Pancreas (tissue), 10 donors: ENCODE measurements at places on chromosomes 5 and 9. TPM values are rescaled to one million over a fixed set of nuclear protein-coding genes. Genes with fewer than 3 reads are reported as not detected.
A peak's percentile ranks its signal among the peaks of the same experiment; 100 is the strongest.

DNA sequence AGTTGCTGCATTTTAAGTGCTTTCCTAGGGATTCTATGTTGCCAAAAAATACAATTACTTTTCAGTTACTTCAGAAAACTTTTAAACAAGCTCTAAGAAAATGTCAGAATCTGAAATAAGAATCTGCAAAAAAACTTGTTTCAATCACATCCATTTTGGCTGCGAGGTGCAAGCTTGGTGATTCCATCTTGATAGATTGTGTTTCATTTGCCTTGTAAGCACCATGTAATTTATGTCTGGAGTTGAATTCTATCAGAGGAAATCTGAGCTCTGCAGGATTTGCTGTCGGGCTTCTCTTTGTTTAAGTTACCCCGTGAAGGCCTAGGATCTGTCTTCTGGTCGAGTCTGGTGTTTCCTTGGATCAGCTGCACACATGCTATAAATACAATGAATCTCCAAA is 40.4 kb upstream of the MAN2A1 start:
- DNase-seq, result no peak

DNA sequence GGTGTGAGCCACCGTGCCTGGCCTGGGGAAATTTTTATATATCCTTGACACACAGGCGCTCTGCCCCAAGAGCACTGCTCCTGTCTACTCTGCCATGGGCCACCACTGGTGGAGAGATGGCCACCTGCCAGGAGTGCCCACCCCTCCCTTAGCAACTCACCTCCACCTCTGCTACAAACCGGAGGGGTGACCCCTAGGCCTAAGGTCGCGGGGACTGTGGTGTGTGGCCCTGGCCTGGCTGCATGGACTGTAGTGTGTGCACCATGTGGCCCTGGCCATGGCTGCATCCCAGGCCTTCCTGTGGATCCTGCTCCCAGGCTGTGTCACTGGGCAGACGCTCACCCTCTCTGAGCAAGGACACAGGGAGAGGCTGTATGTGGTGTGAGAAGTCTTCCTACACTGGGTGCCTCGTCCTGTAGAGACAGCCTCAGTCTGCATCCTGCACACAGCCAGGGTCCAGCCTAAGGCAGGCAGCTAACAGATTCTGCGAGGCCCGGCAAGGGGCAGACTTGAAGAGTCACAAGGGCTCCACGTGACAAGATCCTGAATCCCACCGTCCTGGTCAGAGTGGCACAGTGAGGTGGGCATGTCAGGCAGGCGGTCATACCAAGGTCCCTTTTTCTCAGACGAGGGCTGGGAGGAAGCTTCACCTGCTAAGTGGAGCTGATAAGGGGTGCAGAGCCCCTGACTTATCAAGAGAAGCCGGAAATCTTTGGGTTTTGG is 10.3 kb downstream of the NINJ1 start:
- peak; percentile 51 for DNase-seq

- DNase-seq, result no peak
Observed at GRCh38 chr5:178520851-178521250, 69.3 kb downstream of the COL23A1 start.

DNA sequence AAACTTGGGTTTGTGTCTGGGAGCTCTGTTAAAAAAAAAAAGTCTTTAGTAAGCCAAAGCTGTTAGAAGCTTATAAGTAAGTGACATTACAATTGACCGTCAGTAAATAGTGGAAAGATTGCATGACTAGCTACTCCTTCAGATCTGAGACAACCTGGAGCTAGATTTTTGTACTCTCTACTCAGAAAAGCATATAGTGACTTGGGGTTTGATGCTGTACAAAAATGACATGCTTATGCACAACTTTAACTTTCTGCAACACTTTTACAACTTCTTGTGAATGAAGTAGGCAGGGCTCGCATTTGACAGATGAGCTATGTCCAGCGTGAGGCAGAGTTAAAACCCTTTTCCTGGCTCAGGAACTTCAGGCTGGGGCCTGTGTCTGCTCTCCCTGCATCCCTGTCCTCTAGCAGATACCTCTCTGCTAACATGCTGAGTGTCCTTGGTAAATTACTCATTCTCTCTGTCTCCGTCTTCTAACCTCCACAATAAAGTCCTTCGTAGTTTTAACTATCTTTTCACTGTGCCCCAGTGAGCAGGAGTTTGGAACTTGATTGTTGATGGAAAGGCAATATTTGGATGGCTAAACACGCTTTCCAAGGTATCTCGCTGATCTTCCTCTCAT is 471 bp upstream of the GHR start:
- DNase-seq, result no peak

DNA sequence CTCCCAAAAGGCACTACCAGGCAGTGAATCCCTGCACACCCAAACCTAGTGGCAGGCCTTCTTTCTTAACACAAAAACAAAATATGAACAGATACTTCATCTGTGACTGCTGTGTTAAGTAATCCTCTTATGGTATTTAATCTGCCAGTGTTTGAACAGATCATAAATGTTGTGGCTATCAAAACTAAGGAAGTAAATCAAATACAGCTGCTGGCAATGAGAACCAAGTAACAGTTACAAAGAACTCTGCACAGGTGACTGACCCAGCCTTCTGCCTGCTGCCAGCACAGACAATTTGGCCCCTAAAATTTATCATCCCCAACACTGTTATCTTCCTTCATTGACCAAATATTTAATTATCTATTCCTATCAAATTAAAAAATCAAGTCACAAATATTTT is 78.0 kb downstream of the GNAQ start:
- DNase-seq, result no peak

- no peak for DNase-seq
Observed at GRCh38 chr5:11611011-11611410, 293.2 kb downstream of the CTNND2 start.

DNA sequence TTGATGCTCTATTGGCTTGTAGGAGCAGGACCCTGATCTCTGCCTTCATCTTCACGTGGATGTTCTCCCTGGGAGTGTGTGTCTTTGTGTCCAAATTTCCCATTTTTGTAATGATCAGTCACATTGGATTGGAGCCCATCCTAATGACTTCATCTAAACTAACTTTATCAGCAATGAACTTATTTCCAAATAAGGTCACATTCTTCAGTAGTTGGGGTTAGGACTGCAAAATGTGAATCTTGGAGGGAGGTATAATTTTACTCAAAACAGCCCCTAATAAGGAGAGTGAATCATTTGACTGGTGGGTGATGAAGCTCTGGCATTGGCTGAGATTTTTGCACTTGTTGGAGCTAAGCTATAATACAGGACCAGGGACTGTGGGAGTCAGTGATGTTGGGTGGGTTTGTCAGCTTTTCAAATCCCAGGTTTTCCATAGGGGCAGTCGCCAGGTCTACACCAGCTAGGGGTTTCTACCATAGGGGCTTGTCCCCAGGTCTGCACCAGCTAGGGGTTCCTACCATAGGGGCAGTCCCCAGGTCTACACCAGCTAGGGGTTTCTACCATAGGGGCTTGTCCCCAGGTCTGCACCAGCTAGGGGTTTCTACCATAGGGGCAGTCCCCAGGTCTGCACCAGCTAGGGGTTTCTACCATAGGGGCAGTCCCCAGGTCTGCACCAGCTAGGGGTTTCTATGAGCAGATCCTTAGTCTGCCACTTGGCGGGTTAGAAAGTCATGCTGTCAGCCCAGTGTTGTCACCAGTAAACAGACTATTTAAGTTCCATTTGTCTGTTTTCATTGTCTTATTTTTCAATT is 382.6 kb upstream of the DAP start:
- DNase-seq, result no peak

GRCh38 chr5:143924311-143924978 is 112.5 kb downstream of the HMHB1 start:
- no peak for DNase-seq

The GBGT1 gene
- total RNA-seq, result 3.8 TPM

The EPB41L4B gene
- 93.0 TPM for total RNA-seq

The TRUB2 gene
- 16.5 TPM for total RNA-seq

The FAM153A gene
- total RNA-seq, result 4.2 TPM
